ENCODE measurements at places on chromosomes 11 and 22.

- DNase-seq, result peak; percentile 63
- peak overlapping the region; percentile 54 for H3K27ac ChIP-seq
- no peaks in the 10 kb centered on the region for H3K4me1 ChIP-seq
Observed at GRCh38 chr11:112292785-112293407, 32.2 kb upstream of the PLET1 start.

- H3K4me1 ChIP-seq, result no peaks in the 10 kb centered on the region
- peaks cover 79% of the 10 kb centered on the region for H3K36me3 ChIP-seq
- H3K27me3 ChIP-seq, result no peaks in the 10 kb centered on the region
Observed at GRCh38 chr22:37621352-37621860, 12.8 kb downstream of the GGA1 start.

- H3K27ac ChIP-seq, result peak within 1 kb of the TSS; percentile 91
- peaks cover 18% of the 10 kb centered on the region for H3K27me3 ChIP-seq
- H3K36me3 ChIP-seq, result no peaks in the 10 kb centered on the region
- H3K4me3 ChIP-seq, result peak within 1 kb of the TSS; percentile 89
- H3K4me1 ChIP-seq, result peaks cover 26% of the 10 kb centered on the region
Observed at GRCh38 chr11:45917623-45918330, at the start of gene PEX16. PEX16 (minus strand) TSS chr11:45917877; CDS start chr11:45917811, 66 bp downstream.

GRCh38 chr11:42669248-42669976 lies 642.4 kb upstream of the API5 start:
- H3K4me1 ChIP-seq, result no peaks in the 10 kb centered on the region
- H3K27ac ChIP-seq, result no peak overlapping the region
- H3K27me3 ChIP-seq, result no peaks in the 10 kb centered on the region

DNA sequence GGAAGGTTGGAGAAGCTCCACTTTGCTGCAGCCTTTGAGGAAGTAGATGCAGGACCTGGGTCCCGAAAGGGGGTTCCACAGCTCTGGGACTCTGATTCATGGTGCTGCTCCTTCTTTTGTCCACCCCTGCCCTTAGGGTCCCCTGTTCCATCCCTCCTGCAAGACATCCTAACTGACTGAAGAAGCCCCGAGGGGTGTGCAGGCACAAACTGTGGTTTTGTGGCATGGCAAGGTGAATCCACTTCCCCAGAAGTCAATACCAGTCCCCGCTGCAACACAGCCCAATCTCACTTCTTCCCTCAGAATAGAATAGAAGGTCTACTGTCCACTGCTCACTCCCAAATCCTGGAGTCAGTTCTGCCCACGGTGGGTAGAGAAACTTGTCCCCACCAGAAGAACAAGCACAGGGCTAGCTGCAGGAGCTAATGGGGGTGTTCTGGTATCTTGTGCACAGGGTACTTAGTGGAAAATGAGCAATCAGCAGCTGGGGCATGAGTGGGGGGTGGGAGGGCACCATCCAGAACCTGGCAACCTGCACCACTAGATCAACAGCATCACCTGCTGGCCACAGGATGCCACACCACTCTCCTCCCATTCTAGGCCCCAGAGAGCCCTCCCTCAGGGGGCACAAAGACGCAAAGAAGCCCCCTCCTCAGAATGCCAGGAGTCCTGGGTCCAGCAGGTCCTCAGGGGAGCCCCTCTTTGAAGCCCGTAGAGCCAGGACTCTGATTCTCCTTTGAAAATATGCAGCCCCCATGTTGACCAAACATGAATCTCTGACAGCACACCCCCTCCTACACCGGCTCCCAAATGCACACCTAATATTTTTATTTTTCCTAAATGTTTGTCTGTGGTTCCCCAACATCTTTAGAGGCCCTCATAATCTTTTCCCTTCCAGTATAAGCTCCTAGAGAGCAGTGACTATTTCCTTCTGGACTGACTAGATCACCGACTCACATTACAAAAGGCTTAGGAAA lies 14.1 kb downstream of the SPATA19 start:
- H3K27ac ChIP-seq, result no peak overlapping the region
- DNase-seq, result no peak
- no peaks in the 10 kb centered on the region for H3K36me3 ChIP-seq

DNA sequence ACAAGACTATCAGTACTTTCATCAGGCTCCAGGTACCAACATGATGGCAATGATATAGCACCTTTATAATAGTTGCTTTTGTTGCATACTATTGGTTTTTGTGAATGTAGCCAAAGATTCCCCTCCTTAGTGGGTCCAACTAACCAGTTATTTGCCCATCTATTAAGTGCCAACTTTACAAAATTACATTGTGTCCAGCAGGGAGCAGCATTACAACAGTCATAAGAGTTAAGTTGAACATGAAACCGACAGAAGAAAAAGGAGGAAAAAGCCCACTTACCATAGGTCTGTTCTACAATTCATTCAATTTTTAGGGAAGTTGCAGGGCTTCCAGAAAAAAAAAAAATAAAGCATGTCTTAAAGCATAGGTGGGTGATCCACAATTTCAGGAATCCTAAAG lies 21.6 kb downstream of the IMMP1L start:
- no peaks in the 10 kb centered on the region for H3K36me3 ChIP-seq
- H3K4me3 ChIP-seq, result no peak overlapping the region
- DNase-seq, result no peak
- no peak overlapping the region for H3K27ac ChIP-seq
- H3K4me1 ChIP-seq, result no peaks in the 10 kb centered on the region

DNA sequence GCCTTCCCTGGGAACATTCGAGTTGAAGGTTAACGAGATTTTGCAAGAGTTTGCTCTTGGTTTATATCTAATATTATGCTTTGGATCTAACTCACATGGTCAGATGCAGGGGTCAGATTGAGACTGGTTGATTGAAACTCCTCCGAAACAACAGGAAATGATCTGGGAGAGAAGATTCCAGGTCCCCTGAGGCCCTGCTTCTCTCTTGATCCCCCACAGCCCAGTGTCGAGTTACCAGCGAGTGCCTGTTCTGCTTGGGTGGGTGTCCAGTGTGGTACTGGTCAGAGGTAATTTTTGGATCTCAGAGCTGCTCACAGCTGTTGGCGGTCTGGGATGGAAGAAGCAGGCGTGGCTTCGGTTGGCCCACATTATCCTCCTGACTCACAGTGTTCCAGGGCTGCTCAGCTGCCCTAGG lies 9.2 kb downstream of the FBLN1 start:
- no peaks in the 10 kb centered on the region for H3K36me3 ChIP-seq
- DNase-seq, result peak; percentile 73
- H3K27ac ChIP-seq, result peak overlapping the region; percentile 51
- no peaks in the 10 kb centered on the region for H3K27me3 ChIP-seq
- H3K4me1 ChIP-seq, result peaks cover 64% of the 10 kb centered on the region
- H3K4me3 ChIP-seq, result no peak overlapping the region

- H3K4me3 ChIP-seq, result no peak overlapping the region
- DNase-seq, result no peak
- H3K27ac ChIP-seq, result no peak overlapping the region
- no peaks in the 10 kb centered on the region for H3K4me1 ChIP-seq
- no peaks in the 10 kb centered on the region for H3K27me3 ChIP-seq
Observed at GRCh38 chr11:22162756-22163155, 30.1 kb upstream of the ANO5 start.

DNA sequence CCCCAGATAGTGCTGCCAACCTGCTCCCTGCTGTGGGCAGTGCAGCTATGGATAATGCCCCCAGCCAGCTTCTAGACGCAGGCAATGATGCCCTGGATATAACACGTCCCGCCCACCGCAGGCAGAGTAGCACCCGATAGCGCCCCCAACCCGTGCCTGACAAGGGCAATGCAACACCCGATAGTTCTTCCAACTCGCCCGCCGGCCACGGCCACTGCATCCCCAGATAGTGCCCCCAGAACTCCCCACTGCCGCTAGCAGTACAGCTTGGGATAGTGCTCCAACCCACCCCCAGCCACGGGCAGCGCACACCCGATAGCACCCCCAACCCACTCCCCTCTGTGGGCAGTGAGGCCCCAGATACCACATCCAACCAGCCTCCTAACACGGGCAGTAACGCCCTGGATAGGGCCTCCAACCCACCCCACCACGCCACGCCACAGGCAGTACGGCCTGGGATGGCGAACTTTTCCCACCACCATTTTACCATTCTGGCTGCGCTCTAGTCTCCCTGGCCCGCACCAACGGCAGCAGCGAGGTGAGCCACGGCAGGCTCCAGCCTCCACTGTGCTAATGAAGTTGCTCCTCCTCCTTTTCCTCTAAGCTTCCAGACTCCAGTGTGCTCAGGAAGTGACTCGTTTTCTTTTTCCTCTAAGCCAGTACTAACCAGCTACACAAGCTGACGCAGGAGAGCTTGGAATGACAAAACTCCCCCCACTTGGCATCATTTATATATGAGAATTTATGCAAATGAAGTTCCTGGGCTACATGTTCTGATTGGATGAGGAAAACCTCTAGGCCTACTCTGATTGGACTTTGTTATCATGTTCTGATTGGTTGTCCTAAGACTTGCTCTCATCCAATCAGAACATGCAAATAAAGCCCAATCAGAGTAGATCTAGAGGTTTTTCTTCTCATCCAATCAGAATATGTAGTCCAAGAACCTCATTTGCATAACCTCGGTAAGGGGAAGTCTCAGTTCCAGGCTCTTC lies 3.0 kb upstream of the RFPL3 start:
- H3K27me3 ChIP-seq, result no peaks in the 10 kb centered on the region
- no peaks in the 10 kb centered on the region for H3K36me3 ChIP-seq
- DNase-seq, result no peak
- H3K4me1 ChIP-seq, result no peaks in the 10 kb centered on the region
- H3K27ac ChIP-seq, result no peak overlapping the region
- no peak overlapping the region for H3K4me3 ChIP-seq

Measured in tibial nerve (tissue), 4 donors.